RKO (cell line): ENCODE measurements at places on chromosomes 7 and 10.

DNA sequence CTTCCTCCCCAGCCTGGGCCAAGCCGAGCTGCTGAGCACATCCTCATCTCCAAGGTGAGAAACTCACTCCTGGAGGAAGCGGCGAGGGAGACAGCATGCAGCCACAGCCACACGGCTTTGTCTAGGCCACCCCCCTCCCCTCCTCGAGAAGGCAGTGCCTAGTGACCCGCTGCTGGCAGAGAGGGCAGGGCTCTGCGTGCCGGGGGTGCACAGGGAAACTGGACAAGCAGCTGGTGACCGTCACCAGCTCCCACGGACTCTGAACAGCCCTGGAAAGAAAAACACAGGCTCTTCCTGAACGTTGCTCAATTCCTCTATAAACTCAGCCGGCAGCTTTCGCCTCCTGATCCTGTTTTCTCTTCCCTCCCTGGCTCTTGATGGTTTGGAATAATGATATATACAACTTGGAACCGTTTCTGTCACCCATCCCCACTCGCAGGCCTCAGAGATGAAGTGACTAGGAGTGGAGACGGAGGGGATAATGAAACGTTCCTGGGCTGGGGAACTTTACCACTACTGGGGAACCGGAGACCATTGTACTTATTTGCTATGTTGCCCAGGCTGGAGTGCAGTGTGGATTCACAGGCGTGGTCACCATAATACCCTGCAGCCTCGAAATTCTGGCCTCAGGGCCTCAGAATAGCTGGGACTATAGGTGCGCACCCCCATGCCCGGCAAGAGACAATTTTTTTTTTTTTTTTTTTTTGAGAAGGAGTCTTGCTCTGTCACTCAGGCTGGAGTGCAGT, 19.3 kb downstream of the PAPOLB start:
- no peak for DNase-seq

DNA sequence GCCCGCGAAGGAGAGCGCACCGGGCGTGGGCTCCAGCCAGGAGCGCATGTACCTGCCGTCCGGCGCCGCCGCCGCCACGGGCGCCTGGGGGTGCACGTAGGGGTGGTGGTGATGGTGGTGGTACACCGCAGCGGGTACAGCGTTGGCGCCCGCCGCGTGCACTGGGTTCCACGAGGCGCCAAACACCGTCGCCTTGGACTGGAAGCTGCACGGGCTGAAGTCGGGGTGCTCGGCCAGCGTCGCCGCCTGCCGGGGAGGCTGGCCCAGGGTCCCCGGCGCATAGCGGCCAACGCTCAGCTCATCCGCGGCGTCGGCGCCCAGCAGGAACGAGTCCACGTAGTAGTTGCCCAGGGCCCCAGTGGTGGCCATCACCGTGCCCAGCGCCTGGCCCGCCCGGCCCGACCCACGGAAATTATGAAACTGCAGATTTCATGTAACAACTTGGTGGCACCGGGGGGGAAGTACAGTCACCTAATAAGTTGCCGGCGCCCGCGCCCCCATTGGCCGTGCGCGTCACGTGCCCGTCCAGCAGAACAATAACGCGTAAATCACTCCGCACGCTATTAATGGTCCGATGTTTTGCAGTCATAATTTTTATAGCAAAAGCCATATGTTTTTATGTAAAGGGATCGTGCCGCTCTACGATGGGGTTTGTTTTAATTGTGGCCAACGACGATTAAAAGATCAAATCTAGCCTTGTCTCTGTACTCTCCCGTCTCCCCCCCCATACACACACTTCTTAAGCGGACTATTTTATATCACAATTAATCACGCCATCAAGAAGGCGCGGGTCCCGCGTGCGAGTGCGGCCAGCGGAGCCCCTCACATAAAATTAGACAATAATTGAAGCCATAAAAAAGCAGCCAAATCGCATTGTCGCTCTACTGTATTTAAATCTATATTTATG, at the start of gene HOXA9:
HOXA9 (minus strand) TSS at position 449 of the 907 bp plus-strand sequence; CDS start at position 369, 80 bp downstream.
- DNase-seq, result peak; percentile 97

DNA sequence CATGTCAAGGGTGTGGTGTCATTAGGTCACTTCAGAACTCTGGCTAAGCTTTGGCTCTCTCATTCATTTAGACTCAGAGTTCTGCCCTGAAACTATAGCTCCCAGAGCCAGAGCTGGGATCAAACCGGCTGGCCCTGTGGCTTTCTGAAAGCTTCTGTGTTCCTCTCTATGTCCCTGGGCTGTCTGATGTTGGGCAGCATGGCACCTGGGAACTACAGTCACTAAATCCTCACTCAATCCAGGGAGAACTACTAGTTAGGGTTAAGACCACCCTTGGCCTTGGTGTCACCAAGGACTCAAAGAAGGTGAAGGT, 13.2 kb downstream of the ATG9B start:
- DNase-seq, result no peak

DNA sequence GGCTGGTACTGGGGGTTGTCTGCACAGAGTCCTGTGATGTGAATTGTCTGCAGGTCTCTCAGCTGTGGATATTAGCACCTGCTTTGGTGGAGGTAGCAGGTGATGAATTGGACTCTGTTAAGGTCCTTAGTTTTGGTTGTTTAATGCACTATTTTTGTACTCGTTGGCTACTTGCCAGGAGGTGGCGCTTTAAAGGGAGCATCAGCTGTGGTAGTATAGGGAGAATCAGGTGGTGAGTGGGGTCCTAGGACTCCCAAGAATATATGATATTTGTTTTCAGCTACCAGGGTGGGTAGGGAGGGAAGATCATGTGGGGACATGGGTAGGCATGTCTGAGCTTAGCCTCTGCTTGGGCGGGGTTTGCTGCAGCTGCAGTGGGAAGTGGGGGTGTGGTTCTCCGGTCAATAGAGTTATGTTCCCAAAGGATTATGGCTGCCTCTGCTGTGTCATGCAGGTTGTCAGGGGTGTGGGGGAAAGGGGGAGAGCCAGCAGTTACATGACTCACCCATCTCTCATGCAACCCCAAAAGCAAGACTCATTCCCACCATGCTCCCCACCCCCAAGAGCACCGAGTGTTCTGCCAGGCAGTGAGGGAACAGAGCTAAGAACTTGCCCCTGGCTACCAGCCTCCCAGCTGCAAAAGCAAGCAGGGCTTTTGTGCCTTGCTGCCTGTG, 53.7 kb upstream of the ZNF273 start:
- peak; percentile 85 for DNase-seq

- no peak for DNase-seq
Measured at GRCh38 chr7:123987445-123987844, 45.4 kb downstream of the TMEM229A start.

DNA sequence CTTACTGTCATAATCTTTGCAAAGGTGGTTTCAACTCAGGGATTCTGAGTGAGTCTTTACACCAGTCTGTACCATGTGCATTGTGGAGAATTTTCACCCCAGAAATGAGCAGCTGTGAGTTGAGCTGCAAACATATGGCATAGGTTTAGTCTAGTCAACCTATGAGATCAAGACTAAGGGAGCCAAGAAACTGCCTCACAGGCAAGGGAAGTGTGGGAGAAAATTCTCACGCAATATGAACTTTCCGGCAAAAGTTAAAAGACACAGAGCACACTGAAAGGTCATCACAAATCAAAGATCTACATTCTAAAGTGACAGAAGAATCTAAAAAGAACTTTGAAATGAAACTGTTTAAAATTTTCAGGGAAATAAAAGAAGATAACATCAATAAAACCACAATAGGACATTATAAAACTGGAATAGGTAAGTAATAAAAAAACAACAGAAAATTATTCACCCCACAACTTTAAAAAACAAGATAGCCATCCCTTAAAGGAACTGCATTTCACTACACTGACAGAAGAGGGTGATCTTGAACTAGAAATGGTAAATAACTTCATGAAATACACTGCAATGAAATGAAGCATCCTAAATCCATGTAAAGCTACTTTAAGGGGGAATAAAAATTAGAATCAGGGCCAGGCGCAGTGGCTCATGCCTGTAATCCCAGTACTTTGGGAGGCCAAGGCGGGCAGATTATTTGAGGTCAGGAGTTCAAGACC, 63.5 kb downstream of the LGI1 start:
- peak; percentile 63 for DNase-seq

GRCh38 chr7:124720195-124720594, 45.4 kb downstream of the GPR37 start:
- no peak for DNase-seq

GRCh38 chr10:61073391-61073790, 129.4 kb upstream of the RHOBTB1 start:
- DNase-seq, result no peak

- no peak for DNase-seq
Measured at GRCh38 chr10:62058896-62059216, 157.4 kb downstream of the ARID5B start.

DNA sequence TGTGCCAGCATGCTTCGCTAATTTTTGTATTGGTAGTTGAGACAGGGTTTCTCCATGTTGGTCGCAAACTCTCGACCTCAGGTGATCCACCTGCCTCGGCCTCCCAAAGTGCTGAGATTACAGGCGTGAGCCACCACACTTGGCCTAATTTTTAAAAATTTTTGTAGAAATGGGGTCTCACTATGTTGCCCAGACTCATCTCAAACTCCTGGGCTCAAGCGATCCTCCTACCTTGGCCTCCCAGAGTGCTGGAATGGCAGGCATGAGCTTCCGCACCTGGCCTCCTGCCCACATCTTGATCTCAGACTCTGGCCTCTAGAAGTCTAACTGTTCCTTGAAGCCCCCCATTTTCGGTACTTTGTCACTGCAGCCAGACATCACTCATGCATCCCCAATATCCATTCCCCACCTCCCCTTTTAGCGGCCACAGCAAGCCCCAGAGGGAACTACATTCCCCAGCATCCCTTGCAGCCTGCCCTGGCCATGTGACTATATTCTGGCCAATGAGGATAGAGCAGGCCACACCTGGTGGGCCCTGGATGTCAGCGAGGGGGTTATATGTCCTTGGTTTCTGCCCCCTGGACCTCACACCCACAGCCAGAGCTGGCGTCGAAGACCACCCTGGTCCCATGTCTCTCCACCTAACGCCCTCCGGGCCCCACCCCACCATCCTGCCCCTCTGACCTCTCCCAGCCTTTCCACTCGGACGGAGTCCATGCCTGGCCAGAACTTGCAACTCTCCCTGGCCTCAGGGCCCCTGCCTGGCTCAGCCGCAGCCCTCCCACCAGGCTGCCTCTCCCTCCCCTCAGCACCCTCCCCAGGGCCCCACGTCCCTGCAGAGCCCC, 33.8 kb downstream of the MICALL2 start:
- no peak for DNase-seq

GRCh38 chr7:6242561-6242960, 29.9 kb downstream of the CYTH3 start:
- DNase-seq, result no peak

DNA sequence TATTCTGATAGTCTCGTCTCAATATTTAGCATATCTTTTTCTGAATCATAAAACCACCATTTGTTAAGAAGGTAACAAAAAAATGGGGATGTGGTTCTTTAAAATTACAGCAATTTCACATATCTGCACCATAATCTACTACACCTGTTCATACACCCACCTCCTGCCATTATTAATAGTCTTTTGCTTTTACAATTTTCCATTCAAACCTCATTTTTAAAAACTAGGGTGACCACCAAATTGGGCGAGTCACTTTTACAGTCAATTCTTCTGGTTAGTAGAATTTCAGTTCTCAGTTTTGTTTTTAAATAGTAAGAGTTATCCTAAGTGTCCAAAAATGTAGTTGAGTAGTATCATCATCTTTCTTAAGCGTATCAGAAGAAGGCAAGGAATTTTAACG, 48.4 kb upstream of the GSAP start:
- DNase-seq, result no peak

DNA sequence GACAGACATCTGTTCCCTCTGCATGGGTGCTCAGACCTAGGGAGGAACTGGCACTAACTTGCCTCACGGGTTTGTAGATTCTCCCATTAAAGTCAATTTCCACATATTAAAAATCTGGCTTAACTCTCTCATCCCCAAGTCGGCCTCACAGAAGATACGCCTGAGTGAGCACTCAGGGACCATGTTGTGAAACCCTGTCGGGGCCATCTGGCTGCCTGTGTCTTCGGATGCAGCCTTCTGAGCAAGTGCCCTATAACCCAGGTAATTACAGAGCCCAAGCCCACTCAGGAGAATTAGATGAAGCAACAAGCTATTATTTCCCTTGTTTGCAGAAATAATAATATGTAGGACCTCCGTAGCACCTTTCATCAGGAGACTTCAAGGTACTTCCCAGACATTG, 219.3 kb upstream of the GLI3 start:
- no peak for DNase-seq
